Activated naive CD4-positive, alpha-beta T cell treated with anti-CD3 and anti-CD28 coated beads, Interleukin-2, amount 10 ng/mL, durations not matched to agents 7 days and 5 days (primary cell): ENCODE measurements at places on chromosomes 11 and 22.

GRCh38 chr22:19801340-19802000 is 40.9 kb downstream of the TBX1 start:
- no peaks in the 10 kb centered on the region for H3K36me3 ChIP-seq
- no peak overlapping the region for H3K27ac ChIP-seq
- no peak for DNase-seq
- H3K4me3 ChIP-seq, result no peak overlapping the region
- H3K4me1 ChIP-seq, result no peaks in the 10 kb centered on the region

DNA sequence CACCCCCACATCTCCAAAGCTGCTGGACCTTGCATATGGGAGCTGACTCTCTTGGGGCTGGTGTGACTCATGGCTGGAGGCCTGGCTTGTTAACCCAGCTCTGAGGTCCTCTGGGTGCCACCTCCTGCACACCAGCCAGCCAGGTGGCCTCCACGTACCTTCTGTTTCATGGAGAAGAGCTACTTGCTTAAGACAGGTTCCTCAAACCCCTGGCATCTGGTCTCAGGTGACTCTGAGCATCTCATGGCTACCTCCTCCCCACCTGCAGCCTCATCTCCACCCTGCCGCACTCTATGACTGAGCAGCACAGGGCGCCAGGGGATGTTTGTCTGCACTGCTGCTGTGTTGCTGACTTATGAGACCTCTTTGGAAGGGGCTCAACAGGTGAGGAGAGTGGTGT is 55.7 kb downstream of the BCR start:
- no peak overlapping the region for H3K4me3 ChIP-seq
- H3K27me3 ChIP-seq, result no peaks in the 10 kb centered on the region

GRCh38 chr11:18309691-18310090 is 12.2 kb downstream of the HPS5 start:
- no peak overlapping the region for H3K27ac ChIP-seq
- H3K36me3 ChIP-seq, result peaks cover 30% of the 10 kb centered on the region
- no peak overlapping the region for H3K4me3 ChIP-seq
- no peak for DNase-seq
- peaks cover 4% of the 10 kb centered on the region for H3K4me1 ChIP-seq
- no peaks in the 10 kb centered on the region for H3K27me3 ChIP-seq

DNA sequence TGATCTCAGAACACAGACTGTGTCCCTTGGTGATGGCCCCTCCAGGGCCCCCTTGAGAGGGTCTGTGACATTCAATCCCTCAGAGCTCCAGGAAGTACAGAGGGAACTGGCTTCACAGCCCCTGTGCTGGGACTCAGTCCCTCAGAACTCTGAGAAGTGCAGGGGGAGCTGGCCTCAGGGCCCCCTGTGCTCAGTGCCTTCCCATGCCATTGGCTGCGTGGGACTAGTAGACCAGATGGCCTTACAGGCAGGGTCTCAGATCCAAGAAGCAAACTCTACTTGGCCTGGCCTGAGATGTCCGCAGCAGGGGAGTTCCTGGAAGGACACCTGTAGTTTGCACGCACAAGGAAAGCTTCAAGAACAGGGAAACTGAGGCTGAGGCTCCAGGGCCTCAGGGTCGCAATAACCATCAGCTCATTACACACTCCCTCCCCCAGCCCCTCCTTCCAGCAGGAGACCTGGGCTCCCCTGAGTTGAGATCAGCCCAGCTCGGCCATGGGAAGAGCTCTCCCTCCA is 138.4 kb downstream of the BRD1 start:
- no peak for DNase-seq
- H3K4me3 ChIP-seq, result no peak overlapping the region
- peaks cover 5% of the 10 kb centered on the region for H3K4me1 ChIP-seq
- H3K27me3 ChIP-seq, result peaks cover 16% of the 10 kb centered on the region

- H3K4me3 ChIP-seq, result no peak overlapping the region
- no peak for DNase-seq
- H3K36me3 ChIP-seq, result no peaks in the 10 kb centered on the region
- H3K27ac ChIP-seq, result no peak overlapping the region
These were observed 30.9 kb downstream of the INSC start for GRCh38 chr11:15145615-15146014.

DNA sequence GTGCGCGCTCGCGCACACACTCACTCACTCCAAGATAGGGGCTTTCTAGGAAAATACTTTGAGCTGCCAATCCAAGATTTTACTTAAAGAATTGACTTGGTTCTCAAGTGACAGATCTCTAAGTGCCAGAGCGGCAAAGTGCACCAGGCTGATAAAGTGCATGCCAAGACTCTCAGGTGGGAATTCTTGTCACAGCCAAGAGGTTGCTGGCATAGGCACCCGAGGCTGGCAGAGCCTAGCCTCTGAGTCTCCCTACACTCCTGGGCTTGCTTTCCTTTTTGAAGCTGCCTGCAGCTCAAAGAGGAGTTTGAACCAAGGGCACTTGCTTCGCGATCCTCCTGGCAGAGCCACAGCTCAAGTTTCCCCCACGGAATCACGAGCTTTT is 2.5 kb upstream of the ADM start:
- DNase-seq, result no peak
- peaks cover 7% of the 10 kb centered on the region for H3K36me3 ChIP-seq
- peaks cover 60% of the 10 kb centered on the region for H3K4me1 ChIP-seq
- peak overlapping the region; percentile 95 for H3K4me3 ChIP-seq
- peaks cover 91% of the 10 kb centered on the region for H3K27me3 ChIP-seq

- no peaks in the 10 kb centered on the region for H3K27me3 ChIP-seq
- H3K4me1 ChIP-seq, result peaks cover 18% of the 10 kb centered on the region
- DNase-seq, result no peak
- H3K27ac ChIP-seq, result no peak overlapping the region
- peaks cover 16% of the 10 kb centered on the region for H3K36me3 ChIP-seq
- H3K4me3 ChIP-seq, result no peak overlapping the region
These were observed 4.0 kb downstream of the ALG12 start for GRCh38 chr22:49914256-49914655.

GRCh38 chr11:121348220-121348875 is 55.8 kb downstream of the SC5D start:
- H3K27me3 ChIP-seq, result peaks cover 27% of the 10 kb centered on the region
- H3K36me3 ChIP-seq, result no peaks in the 10 kb centered on the region
- H3K4me3 ChIP-seq, result no peak overlapping the region
- H3K4me1 ChIP-seq, result peaks cover 5% of the 10 kb centered on the region
- no peak for DNase-seq
- H3K27ac ChIP-seq, result no peak overlapping the region

- H3K27ac ChIP-seq, result no peak overlapping the region
- no peaks in the 10 kb centered on the region for H3K4me1 ChIP-seq
- no peaks in the 10 kb centered on the region for H3K36me3 ChIP-seq
- H3K27me3 ChIP-seq, result peaks cover 15% of the 10 kb centered on the region
- no peak for DNase-seq
These were observed 11.0 kb upstream of the SHANK2 start for GRCh38 chr11:71263386-71263785.

- DNase-seq, result no peak
- no peaks in the 10 kb centered on the region for H3K27me3 ChIP-seq
- no peak overlapping the region for H3K27ac ChIP-seq
- H3K4me3 ChIP-seq, result no peak overlapping the region
- H3K36me3 ChIP-seq, result no peaks in the 10 kb centered on the region
- H3K4me1 ChIP-seq, result no peaks in the 10 kb centered on the region
These were observed 82.5 kb upstream of the DDI1 start for GRCh38 chr11:103953797-103954486.

DNA sequence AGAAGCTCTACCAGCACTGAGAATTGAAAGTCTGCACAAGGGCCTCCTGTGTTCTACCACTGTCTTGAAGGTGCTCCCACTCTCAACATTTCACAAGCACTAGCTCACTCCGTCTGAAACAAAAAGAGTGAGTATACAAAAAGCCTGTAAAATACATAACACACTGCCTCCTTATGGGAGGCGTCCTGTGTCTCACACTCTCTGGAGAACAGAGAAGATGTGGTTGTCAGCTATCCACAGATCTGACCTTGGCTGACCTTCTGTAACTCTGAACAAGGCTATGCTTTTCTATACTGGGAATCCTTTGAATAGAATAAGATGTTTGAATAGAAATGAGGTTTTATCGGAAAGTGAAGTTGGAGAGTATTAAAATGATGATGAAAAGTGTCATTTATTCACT is 171.3 kb upstream of the TMEM45B start:
- no peak overlapping the region for H3K4me3 ChIP-seq
- no peak overlapping the region for H3K27ac ChIP-seq
- H3K4me1 ChIP-seq, result peaks cover 42% of the 10 kb centered on the region

DNA sequence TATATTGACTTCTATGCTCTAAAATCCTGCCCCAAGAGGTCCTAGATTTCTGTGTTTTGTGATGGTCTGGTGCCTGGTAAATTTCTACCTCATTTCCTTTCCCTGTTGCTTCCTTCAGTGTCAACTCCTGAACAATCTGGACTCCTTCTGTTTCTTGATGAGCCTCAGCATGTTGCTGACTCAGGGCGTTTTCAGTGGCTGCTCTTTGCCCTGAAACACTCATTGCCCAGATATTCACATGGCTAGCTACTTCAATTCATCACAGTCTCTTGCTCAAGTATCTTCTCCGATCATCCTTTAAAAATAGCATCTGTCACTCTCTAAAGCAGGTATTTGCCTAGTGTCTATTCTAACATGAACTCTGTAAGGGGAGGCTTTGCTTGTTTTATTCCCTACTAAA is 526.3 kb upstream of the RAG2 start:
- H3K4me1 ChIP-seq, result no peaks in the 10 kb centered on the region
- no peak overlapping the region for H3K4me3 ChIP-seq
- no peaks in the 10 kb centered on the region for H3K27me3 ChIP-seq
- DNase-seq, result no peak
- H3K27ac ChIP-seq, result no peak overlapping the region
- no peaks in the 10 kb centered on the region for H3K36me3 ChIP-seq

DNA sequence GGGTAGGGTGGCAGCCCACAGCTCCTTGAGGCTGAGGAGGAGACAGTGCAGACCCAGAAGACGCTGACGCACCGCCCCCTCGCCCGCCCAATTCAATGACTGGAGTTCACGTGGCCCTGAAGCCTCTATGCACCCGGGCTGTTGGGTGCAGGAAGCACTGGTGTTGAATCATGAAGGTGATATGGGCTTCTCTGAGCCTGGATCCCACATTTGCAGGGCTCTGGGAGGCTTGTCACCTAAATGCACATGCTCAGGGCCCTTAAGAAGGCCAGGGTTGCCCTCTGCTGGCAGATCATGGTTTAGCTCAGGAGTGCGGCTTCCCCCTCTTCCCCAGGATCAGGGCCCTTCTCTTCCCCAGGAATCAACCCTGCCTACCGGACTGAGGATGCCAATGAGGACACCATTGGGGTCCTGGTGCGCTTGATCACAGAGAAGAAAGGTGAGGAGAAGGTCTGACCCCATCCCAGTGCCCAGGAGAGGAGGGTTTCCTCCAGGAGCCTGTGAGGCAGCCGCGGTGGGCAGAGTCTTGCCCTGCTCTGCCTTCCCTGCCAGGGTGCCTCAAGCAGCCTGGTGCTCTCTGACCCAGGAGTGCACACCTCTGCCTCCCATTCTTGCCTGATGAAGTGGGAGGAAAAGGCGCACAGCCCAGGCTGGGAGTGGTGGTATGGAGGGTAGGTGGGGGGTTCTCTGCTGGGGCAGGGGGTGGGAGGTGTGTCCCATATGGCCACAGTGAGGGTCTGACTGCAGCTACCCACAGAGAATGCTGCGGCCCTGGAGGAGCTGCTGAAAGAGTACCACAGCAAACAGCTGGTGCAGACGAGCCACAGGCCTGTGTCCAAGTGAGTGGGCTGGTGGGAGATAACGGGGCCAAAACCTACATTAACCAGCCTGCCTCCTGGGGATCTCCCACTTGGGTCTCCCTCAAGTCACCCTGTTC is 17.5 kb downstream of the RELT start:
- no peak overlapping the region for H3K4me3 ChIP-seq
- H3K27ac ChIP-seq, result peak overlapping the region; percentile 61
- peaks cover 16% of the 10 kb centered on the region for H3K36me3 ChIP-seq
- peak; percentile 82 for DNase-seq

GRCh38 chr22:47192651-47193437 is 430.4 kb downstream of the TBC1D22A start:
- no peaks in the 10 kb centered on the region for H3K36me3 ChIP-seq
- H3K27me3 ChIP-seq, result no peaks in the 10 kb centered on the region

GRCh38 chr22:26953012-26953883 is 295.9 kb downstream of the MIAT start:
- H3K4me1 ChIP-seq, result no peaks in the 10 kb centered on the region
- peaks cover 54% of the 10 kb centered on the region for H3K27me3 ChIP-seq
- no peak for DNase-seq
- H3K4me3 ChIP-seq, result no peak overlapping the region

DNA sequence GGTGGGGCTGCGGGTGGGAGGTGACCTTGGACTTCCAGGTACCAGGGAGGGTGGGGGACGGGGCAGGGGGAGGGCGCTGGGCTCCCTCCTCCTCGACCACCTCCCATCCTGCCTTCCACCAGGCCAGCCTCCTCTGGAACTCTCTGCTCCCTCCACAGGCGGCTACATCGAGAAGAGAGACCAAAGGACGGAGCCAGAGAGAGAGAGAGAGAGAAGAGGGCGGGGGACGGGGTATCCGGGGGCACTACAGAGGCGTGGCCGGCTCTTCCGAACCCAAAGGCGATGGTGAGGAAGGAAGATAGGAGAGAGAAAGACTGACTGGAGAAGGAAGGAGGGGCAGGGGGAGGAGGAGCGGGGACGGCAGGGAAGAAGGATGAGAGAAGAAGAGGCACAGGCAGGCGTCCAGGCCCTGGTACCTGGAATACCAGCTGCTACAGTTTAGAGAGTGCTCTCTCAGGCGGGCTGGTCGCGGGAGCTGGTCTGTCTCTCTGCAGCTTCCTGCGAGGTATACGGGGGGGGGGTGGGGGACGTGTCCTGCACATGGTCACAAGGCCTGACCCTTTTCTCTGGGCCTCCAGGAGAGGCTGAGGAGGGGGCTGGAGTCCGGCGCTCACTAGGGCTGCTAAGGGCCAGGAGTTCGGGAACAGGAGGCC is 38.0 kb downstream of the IGSF9B start:
- H3K36me3 ChIP-seq, result peaks cover 36% of the 10 kb centered on the region
- peak overlapping the region; percentile 57 for H3K4me3 ChIP-seq
- H3K27me3 ChIP-seq, result no peaks in the 10 kb centered on the region
- peak; percentile 40 for DNase-seq

DNA sequence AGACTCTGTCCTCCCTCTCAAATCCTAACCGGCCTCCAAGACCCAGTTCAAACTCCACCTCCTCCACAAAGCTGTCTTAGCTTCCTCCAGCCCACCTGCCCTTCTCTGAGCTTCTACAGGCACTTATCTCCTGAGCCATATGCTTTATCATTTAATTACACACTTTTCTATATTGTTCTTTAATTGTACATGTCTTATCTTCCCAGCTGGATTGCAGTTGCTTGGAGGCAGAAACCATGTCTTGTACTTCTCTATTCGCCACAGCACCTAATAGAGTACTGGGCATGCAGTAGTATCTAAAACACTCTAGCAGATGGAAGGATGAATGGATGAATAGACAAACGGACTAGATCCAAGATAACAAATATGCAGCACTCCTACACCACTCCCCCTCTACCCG is 11.3 kb downstream of the TRIM29 start:
- no peaks in the 10 kb centered on the region for H3K4me1 ChIP-seq
- no peak overlapping the region for H3K4me3 ChIP-seq
- no peak overlapping the region for H3K27ac ChIP-seq
- H3K36me3 ChIP-seq, result no peaks in the 10 kb centered on the region

- H3K27ac ChIP-seq, result peak overlapping the region; percentile 99
- H3K4me3 ChIP-seq, result peak overlapping the region; percentile 97
- peaks cover 53% of the 10 kb centered on the region for H3K4me1 ChIP-seq
- peak; percentile 68 for DNase-seq
- peaks cover 6% of the 10 kb centered on the region for H3K27me3 ChIP-seq
These were observed 829 bp upstream of the ZBED5 start for GRCh38 chr11:10858439-10859325.
